Occipital lobe (tissue), 3 donors: ENCODE measurements at places on chromosomes 5 and 9.

DNA sequence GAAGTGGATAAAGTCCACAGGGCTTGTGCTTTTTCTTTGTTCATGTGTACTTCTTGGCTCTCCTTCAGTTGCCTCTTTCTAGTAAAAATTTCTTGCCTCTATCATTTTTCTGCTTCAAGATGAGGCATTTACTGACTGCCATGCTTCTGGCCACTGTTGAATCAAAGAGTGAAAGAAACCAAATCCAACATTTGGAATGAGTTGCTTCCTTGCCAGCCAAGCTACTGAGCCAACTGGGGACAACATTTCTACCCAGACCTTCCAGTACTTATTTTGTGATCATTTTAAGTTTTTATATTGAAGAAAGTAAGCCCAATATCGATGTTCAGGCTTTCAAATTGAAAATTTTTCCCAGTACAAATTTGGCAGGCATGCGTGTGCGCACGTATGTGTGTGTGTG, 73.2 kb downstream of the SNCAIP start:
- DNase-seq: no peak

GRCh38 chr9:4566806-4567205, 76.5 kb downstream of the SLC1A1 start:
- DNase-seq: no peak

GRCh38 chr5:141691867-141692532, 10.0 kb upstream of the ARAP3 start:
- DNase-seq: peak; percentile 80

DNA sequence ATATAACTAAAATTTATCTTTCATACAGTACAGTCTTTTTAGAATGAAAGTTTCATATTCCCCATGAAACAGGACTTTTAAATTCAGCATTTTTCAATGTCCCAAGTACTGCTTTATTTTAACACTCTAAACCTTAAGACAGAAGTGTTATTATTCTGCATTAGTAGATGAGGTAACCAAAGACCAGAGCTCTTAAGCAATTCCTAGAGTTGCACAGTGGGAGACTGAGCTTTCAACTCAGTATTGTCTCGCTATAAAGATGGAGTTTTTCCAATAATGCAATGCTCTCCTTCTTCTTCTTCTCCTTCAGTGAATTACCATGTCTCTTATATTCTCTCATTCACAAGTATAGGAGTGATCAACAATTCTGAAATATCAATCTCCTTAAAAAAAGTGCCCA, 479.7 kb downstream of the CETN3 start:
- no peak for DNase-seq

- DNase-seq: no peak
These were observed 342.9 kb upstream of the RPS23 start for GRCh38 chr5:82620957-82621600.

DNA sequence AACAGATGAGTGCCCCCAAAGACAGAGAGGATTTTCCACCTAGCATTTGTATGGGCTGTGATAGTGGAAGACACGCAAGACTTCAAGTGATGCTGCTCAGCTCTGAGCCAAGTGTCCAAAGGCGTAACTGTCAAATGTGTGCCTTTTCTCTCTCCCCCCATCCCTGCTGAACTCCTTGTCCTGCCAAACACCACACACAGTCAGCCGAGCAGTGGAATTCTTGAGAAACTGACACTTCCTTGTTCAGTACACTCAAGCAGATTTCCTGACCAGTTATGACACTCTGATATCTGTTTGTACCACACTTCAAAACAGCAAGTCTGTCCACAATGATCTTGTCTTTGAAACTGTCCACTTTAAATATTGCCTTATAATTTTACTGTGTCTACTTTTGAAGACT, 166.4 kb downstream of the PIK3R1 start:
- no peak for DNase-seq

GRCh38 chr9:79801459-79801858, 229.7 kb downstream of the TLE4 start:
- no peak for DNase-seq

GRCh38 chr5:79845448-79846197, 145.4 kb downstream of the MTX3 start:
- DNase-seq: no peak

GRCh38 chr5:92998456-92998855, 582.6 kb downstream of the NR2F1-AS1 start:
- DNase-seq: no peak

DNA sequence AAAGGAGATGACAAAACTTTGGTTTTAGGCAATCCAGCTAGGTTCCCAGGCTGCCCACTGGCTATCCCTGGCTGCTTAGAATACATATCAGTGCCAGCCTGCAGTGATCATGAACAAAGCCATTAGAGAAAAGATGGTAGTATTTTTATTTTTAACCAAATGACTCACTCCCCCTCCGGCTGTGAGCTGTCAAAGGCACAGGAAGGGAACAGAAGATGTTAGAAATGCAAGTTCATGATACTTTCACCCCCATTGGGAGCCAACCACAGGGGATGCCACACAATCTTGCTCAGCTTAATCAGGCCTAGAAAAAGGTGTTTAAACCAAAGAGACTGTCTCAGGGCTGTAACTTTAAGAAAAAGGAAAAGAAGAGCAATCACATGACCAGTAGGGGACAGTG, 70.3 kb upstream of the ASTN2 start:
- DNase-seq: no peak

DNA sequence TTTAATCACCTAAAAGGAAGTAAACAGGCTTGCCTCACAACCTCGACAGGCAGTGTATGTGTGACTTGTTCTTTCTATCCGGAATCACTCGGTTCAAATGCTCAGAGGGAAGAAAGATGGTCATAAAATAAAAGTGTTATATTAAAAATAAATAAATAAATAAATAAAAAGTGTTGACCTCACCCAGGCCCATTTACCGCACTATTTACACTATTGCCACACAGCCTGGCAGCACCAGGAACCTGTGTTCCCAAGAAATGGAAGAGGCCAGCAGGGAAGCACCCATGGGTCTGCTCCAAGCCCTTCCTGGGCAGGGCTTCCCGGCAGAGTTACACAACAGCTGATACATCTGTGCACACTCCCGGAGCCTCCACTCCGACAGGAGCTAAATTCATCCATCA, 127.9 kb downstream of the EFNA5 start:
- DNase-seq: no peak

DNA sequence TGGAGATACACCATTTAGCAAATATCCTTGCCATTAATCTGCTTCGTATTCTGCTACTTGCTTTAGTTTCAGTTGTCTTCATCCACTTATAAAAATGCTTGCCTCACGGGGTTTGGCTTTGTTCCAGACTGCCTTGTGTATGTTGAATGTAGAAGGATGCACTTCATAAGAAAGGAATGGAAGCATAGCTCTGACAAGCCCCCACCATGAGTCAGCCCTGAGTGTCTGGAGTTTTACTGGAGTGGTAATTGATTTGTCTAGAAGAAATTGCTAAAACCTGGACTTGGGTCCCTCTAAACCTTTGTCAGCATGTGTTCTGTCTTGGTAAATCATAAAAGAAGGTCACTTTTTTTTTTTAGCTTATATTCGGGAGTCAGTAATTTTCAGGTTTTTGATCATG, 4.6 kb downstream of the TEX48 start:
- no peak for DNase-seq

DNA sequence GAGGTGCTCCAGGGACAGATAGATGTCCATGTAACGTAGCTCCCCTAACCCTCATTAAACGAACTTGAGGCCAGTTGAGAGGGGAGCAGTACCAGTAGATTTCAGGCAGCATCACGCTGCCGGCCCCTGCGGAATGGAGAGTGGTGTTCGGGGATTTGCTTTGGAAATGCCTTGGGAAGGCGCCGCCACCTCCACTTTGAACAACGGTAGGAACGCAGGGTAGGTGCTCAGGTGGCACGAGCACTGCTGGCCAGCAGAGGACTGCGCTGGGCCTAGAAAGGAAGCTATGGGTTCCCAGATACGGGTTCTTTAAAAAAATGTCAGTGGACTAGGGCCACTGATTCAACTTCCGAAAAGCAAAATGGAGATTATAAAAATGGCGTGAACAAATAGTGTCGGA, 271.8 kb downstream of the FANCC start:
- no peak for DNase-seq

DNA sequence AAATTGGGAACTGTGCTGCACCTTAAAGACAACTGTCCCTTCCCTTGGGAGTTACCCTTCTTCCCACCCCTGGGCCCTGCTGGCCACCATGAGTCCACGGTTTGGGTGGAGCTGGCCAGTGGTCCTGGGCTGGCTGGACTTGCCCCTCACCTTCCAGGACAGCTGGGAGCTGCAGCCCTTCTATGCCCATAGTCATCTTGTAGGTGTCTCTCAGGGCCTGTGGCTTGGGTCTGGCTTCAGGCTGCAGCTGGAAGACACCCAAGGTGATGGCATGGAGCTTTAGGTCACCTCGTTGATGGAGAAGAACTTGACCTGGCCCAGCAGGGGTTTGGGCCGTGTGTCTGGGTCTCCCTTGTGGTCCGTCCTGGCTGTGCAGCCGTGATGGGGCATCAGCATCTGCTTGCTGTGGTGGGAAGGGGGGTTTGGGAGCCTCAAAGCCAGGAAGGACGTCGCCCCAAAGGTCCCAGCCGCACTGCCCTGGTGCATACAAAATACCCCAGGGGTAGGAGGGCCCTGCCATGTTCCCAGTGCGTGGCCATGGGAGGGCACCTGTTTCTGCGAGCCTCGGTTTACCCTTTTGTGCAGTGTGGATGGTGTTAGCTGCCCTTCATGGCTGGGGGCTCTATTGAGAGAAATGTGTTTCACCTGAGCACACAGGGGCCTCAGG, 8.9 kb downstream of the WNK2 start:
- no peak for DNase-seq

DNA sequence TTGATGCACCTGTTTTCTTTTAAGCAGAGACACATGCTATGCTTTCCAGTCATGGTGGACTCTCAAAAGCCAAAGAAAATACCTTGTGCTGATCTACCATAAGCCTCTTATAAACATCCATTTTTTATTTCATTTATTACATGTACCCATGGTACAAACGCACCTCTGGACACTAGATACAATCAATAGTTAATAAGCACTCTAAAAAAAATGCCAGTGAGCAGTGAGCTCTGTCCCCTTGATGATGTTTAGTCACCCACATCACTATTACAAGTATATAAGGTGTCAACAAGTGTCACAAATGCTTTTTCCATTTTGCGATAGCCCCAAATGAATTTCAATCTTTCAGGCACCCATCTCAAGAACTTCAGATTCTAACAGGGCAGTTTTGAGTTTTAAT, 5.9 kb downstream of the KLF4 start:
- DNase-seq: no peak

DNA sequence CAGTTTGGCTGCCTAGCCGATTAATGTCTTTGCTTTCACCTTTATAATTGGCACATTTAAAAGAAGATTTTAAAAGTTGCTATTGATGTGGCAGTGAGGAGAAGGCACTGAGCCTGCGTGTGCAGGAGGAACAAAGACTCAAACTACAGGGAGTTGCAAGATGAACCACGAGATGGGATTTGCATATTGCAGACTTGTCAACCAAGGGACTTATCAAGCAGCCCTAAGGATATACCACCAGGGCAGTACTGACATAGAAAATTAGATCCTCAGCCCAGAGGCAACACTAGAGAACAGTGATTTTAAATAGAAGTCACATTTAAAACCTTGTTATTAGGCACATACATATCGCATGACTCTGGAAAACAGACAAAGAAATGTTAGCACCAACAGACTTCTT, 342.6 kb downstream of the GLIS3 start:
- DNase-seq: no peak

- DNase-seq: no peak
These were observed 660 bp downstream of the SPAAR start for GRCh38 chr9:35909687-35910612.

DNA sequence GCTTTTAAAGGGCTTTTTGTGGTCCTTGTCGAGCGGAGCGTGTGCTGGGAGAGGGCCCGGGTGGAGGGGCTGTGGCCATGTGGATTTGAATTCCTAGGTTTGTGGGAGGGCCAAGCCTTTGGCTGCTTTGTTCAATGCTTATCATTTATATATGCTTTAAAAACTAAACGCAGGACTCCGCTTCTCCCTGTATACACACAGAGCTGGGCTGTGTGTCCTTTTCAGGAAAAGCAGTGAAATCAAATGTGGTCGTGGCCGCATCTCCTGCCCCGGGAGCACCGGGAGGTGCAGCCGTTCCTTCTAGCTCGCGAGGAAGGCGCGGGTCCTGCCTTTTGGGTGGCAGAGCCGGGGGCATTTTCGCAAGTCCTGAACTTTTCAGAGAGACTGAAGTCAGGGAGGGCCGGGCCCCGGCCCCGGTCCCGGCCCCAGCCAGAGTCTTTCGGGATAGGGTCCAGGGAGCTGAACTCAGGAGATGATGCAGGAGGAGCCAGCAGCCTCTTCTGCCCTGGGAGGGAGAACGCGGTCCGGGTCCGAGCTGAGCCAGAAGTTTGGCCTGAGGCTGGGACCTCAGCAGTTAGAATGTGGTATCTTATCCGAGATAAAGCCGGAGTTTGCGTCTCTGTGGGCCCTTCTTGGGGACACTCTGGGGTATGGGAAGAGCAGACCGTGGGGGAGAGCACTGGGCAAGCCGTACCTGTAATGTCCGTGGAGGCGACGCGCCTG, 158.8 kb downstream of the C9orf152 start:
- no peak for DNase-seq

DNA sequence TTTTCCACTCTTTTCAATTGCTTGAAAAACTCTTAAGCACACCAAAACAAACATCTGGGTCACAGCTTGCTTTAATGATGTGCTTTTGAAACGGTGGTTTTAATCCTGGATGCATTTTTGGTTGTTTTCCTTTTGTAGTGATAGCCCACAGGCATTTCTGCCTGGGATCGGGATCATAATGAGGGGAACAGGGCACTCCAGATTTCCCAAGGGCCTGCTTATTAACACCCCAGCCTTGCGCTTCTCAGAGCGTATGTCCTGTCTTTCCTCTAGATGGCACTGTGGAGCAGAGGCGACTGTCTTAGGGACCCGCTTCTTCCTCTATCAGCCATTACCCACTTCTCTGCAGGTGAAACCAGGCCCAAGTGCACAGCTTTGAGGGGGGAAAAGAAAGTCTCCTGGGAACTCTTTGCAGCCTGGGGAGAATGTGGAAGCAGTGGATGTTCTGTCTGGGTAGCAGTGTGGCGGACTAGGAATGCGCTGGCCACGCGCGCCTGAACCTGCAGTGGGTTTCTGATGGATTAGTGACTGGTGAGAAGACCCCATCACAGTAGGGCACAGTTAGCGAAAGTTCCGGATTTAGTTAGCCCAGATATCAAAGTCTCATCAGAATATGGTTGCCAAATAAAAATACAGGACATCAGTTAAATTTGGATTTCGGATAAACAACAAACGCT, 190.1 kb downstream of the GNA14 start:
- peak; percentile 29 for DNase-seq

GRCh38 chr9:98793031-98793430, 3.3 kb downstream of the ANKS6 start:
- DNase-seq: no peak

DNA sequence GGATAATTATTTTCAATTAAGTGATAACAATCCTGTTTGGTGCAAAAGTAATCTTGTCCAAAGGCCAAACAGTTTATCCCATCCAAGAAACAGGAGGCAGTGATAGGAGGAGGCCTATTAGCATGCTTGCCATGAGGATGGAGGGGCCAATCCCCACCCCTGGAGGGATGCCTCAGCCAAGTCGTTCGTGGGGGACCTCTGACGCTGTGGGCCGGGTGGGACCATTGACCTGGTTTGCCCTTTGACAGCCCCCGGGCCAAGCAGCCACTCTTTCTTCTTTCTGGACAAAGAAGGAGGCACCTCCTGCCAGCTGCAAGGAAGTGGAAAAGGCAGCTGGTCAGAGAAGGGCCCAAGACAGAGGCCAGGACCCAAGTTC, 39.5 kb upstream of the GRHPR start:
- no peak for DNase-seq
